ENCODE measurements at places on chromosomes 5 and 9.

GRCh38 chr5:3353561-3353960 lies 242.1 kb upstream of the IRX1 start:
- no peak for DNase-seq

DNA sequence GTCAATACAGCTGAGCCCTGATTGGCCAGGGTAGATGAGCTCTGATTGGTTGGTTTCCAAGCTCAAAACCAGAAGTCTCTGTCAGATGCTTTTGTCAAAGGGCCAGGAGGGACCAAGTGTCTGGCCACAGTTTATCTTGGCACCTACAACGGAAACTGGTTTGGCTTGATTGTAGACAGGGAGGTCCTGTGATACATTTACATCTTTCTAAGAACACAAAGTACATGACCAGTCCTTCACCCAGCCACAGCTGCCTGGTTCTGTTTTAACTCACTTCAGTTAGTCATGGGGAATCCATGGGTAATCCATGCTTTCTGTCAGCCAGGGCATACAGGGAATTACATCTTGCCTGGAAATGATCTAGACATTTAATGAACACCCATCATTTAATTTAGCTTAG lies 171.2 kb downstream of the SLC12A2 start:
- DNase-seq = peak; percentile 9

DNA sequence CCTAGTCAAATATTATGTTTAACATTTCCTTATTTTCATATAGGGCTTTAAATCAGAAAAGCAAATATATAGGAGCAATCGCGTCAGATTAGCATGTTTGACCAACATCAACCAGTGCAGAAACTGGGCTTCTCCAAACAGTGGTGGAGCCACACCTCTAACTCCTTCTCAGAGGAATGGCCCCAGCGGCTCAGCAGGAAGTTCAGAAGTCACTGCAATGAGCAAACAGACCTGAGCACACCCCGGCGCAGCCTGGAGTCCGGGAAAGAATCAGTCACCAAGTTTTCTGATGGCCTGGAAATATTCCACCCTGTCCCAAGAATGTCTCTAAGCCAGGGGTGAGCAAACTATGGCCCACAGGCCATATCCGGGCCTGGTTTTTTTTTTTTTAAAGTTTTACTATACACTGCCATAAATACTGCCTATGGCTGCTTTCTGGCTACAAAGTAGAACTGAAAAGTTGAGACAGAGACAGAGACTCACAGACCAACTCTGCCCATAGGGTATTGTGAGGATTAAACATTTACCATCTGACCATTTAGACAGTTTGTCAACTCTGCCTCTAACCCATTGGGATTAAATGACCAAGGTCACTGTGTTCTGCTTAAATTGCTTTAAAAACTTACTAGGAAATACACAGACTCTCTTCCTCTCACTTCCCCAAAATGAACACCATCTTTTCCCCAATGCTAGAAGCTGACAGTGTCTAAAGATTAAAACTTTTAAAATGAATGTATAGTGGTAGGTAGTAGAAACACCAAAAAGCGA lies 5.4 kb downstream of the GOLM1 start:
- no peak for DNase-seq

GRCh38 chr5:153813901-153814300 lies 224.8 kb downstream of the FAM114A2 start:
- DNase-seq = no peak

GRCh38 chr9:123169926-123170325 lies 98.5 kb downstream of the STRBP start:
- DNase-seq = no peak

GRCh38 chr9:108919517-108919916 lies 14.4 kb downstream of the ELP1 start:
- DNase-seq = no peak

DNA sequence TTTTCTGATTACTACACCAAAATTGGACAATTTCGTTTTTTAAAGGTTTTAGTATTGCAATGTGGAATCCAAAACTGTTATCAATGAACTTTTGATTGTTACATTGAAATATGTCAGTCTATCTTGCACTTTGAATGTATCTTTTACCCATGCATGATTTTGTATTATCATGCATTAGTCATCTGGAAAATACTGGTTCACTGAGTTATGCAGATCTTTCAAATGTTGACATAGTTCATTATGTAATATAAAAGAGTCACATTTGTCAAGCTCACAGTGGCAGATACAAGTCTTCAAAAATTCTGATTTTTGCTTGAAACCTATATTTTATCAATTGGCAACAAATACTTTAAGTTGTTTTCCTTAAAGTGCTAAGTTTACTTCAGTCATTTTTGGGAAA lies 85.2 kb downstream of the NR3C1 start:
- no peak for DNase-seq

- no peak for DNase-seq
These were observed 58.8 kb downstream of the SLC1A1 start for GRCh38 chr9:4548811-4549725.

- DNase-seq = peak; percentile 53
These were observed 148.8 kb upstream of the ADAMTSL1 start for GRCh38 chr9:18324928-18325745.

GRCh38 chr9:127076860-127077643 lies 45.4 kb downstream of the ANGPTL2 start:
- DNase-seq = no peak

- DNase-seq = no peak
These were observed 141.4 kb downstream of the CCDC192 start for GRCh38 chr5:127844581-127845021.

GRCh38 chr5:116569999-116570398 lies 4.6 kb downstream of the SEMA6A start:
- no peak for DNase-seq

All from mammary epithelial cell (primary cell).